Thyroid gland (tissue), 4 donors: ENCODE measurements at places on chromosomes 2 and 18. TPM values are rescaled to one million over a fixed set of nuclear protein-coding genes. Genes with fewer than 3 reads are reported as not detected.

Gene TOGARAM2
- 0.29 TPM for total RNA-seq

Gene GPBAR1
- total RNA-seq: 0.81 TPM

Gene SERPINB11
- total RNA-seq: not detected

DNA sequence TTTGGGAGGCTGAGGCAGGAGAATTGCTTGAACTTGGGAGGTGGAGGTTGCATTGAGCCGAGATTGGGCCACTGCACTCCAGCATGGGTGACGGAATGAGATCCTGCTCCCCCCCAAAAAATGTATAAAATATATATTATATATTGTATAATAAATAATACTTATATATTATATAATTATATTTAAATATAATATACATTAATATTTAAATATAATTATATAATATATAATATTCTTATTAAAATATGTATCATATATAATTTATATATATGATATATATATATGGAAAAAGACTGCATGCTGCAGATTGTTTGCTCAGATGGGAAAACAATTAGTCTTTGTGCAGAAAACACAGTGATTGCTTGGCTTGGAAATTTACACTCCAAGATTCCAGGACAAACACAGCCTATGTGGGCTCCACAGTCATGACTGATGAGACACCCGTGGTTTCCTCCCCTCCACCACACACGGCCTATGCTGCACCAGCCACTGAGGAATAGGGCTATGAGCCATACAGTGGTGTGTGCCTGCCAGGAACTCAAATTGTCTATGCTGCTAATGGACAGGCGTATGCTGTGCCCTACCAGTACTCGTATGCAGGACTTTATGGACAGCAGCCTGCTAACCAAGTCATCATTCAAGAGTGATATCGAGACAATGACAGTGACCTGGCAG, 30.0 kb downstream of the PMAIP1 start:
- H3K4me3 ChIP-seq: no peak overlapping the region
- no peaks in the 10 kb centered on the region for H3K4me1 ChIP-seq
- H3K27me3 ChIP-seq: no peaks in the 10 kb centered on the region
- H3K27ac ChIP-seq: no peak overlapping the region
- H3K36me3 ChIP-seq: no peaks in the 10 kb centered on the region
